ENCODE measurements at places on chromosomes 12 and 14.

DNA sequence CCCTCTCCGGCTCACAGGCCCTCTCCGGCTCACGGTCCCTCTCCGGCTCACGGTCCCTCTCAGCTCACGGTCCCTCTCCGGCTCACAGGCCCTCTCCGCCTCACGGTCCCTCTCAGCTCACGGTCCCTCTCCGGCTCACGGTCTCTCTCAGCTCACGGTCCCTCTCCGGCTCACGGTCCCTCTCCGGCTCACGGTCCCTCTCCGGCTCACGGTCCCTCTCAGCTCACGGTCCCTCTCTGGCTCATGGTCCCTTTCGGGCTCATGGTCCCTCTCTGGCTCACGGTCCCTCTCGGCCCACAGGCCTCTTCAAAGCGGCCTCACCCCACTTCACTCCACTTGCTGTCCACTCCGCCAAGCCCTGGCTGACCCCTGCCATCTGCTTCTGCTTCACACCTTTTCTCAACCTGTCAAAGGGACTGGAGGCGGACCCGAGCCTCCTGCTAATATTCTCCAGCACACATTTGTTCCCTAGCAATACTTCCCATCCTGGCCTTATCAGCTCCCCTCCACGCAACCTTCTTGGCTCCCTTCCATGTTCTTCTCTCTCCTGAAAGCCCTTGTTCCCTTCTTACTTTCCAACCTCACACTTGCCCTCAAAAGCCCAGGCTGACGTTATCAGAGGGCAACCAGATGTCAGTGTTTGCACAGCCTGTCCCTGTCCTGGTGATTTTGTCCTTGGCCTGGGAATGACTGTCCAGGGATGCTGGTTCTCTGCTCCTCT lies 176.7 kb downstream of the CALM1 start:
- no peak for DNase-seq

DNA sequence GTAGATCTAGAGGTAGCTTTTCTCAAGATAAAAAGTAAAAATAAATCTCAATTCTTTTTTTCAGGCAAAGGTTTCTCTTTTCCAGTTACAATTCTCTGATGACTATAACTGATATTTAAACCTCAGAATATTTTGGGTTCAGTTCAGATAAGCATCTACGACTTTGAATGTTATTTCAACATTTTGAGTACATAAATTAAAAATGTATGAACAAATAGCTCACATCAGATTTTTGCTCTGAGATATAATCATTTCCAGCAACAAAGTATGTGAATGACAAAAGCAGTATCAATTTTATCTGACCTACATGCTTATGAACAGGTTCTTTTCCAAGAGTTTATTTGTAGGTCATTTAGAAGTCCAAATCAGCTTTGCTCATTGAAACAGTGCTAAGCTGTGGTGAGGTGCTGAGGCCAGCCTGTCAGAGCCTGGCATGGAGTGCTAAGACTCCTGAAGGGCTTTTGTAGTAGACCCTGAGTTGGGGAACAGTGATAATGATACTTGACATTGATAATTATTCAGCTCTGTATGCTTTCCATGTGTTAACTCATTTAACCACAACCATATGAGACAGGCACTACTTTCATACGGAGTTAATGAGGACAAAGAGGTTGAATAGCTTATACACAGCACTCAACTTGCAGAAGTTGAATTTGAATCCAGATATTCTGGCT lies 205.0 kb upstream of the DCN start:
- no peak for DNase-seq

GRCh38 chr14:26304056-26304455 lies 293.8 kb downstream of the NOVA1 start:
- no peak for DNase-seq

DNA sequence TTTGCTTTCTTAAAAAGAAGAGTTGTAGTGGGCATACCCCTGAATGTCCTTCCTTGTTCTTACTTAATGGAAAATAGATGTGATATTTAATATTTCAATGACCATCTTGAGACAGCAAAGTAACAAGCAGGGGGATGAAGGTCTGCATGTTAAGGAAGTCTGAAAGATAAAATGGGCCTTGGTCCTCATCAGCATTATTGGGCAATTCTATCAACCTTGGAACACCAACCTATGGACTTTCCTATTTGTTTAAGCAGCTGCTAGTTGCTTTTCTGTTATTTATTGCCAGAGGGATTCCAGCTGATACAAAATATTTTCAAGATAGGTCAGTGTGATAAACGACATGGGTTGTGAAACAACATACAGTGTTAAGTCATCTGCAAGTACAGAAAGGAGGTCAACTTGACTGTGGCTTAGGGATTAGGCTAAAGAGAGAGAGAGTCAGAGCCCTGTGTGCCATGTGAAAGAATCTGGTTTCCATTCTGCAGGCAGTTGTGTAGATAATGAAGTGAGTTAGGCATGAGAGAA lies 16.4 kb upstream of the A2M start:
- DNase-seq, result no peak

- DNase-seq, result no peak
Measured at GRCh38 chr14:56694609-56695008, 115.0 kb downstream of the TMEM260 start.

DNA sequence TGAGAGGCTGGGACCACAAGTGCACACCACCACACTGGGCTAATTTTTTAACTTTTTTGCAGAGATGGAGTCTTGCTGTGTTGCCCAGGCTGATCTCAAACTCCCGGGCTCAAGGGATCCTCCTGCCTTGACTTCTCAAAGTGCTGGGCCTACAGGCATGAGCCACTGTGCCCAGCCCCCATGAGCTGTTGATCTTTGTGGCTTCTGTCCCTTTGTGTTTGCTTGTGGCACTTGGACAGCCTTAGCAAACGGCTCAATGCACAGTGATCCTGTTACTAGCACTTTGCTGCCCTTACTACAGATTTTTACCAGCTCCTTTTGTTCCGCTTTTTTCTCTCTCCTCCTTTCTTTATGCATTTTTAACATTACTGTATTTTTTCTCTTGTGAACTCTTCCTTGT lies 25.3 kb upstream of the EVL start:
- no peak for DNase-seq

DNA sequence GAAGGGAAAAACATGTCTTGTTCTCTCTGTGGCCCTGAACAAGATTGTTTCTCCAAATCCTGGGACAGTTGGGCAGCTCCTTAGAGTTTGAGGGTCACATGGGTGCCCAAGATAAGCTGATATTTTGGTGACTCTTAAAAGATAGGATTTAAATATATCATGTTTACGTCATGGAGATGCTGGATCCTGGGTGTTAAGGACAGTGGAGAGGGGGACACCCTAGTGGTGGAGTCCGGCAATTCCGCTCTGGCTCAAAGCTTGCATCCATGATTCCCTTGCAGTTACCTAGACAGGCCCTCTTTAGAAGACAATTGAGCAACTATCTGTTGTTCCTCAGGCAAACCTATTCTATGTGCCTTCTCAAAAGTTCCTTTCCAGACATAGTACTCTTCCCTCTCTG lies 101.8 kb downstream of the CMKLR1 start:
- DNase-seq, result no peak

GRCh38 chr12:124548854-124549378 lies 18.5 kb downstream of the NCOR2 start:
- DNase-seq, result no peak

DNA sequence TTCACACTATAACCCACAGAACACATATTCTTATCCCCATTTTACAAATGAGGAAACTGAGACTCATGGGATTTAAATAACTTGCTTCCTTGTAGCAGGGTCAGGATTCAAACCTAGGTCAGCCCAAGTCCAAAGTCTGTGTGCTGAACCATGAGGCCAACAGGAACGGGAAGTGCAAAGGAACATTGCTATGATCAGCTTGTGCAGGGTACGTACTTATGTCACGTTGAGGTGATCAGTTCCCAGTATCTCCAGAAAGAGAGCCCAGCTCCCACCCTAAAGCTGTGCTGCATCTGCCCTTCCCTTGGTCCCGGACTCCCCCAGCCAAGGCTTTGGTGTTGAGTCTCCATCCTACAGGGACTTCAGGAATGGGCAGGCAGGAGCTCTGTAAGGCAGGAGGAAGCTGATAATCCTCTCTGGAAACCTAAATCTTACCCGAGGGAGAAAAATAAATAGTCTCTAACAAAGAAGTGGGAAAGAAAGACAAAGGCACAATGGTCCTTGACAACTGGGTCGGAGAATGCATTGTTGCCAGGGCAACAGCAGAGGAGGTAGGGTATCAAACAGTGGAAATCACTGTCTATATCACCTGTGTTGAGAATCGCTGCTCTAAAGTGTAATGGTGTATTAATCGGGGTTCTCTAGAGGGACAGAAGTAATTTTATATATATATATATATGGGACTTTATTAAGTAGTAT lies 82.5 kb upstream of the FICD start:
- no peak for DNase-seq

GRCh38 chr12:48986720-48987291 lies 8.7 kb downstream of the WNT1 start:
- DNase-seq, result no peak

GRCh38 chr14:103509864-103510723 lies 12.5 kb downstream of the CKB start:
- DNase-seq, result no peak

DNA sequence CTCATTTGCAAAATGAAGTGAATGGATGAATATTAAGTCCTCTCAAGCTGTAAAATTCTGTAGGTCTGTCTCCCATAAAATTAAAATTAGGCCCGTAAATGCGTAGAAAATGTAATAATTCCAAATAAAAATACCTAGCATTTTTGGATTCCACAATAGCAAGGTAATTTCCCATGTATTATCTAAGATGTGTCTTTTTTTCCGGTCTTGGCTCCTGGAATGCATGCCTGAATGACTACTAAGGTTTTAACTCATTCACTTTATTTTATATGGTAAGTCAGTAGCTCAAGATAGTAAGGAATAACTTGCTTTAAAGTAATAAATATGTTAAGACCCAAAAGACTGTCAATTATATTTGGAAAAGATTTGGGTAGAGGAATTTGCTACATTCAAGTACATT lies 11.1 kb downstream of the TXNRD1 start:
- DNase-seq, result no peak

GRCh38 chr12:113330505-113330904 lies 4.4 kb downstream of the SLC8B1 start:
- DNase-seq, result no peak

DNA sequence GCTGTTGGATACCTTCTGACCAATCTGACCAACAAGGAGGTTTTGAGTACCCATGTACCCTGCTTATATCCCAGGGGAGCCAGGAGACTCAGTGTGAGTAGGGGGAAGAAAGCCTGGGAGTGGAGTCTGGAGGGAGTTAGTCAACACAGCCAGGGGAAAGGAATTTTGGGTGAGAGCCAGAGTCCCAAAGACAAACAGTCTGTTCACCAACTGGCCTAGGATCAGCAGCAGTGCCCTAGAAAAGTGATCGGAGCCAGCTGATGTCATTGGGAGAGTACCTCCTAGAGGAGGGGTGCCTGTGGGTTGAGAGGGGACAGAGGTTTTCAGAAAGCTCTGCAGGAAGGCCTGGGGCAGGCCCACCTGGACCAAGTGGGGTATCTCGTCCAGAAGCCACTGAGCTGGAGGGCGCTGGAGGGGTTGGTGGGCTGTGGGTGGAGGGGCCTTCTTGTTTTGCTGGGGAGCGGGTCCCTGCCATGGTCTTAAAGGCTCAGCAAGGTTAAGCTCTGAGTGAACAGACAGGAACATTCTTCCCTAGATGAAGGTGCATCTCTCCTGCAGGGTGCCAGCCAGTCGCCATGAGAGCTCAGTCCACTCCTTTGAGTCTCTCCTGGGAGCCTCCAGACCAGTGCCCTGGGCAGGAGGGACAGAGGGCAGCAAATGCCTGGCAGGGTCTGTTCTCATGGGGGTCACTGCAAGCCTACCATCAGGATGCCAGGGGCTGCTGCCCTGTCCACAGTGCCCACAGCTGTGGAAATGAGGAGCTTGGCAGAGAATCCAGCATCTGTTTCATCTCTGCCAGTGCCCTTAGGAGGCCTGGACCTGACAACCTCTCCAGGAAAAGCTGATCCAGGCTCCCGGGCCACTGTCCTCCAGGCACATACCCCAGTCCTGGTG lies 63.6 kb downstream of the CHGA start:
- DNase-seq, result no peak

GRCh38 chr12:110280392-110280778 lies 662 bp upstream of the ATP2A2 start:
- peak; percentile 49 for DNase-seq

GRCh38 chr12:19869413-19869812 lies 430.1 kb downstream of the AEBP2 start:
- no peak for DNase-seq

DNA sequence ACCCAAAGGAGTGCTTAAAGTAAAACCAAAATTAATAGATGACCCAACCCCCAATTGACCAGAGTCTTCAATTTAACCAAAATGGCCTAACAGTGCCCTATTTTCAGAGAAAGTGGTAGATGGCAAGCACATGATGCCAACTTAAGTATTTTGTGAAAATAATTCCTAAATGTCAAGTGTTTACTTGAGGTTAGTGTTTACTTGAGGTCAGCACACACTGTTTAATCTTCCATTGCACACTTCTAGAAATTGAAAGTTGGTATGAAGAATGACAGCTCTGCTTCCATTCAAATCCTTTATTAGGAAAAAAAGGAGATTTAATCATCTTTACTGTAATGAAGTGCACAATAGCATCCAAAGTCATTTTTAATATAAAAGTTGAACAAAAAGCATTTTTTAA lies 25.9 kb upstream of the CAND1 start:
- DNase-seq, result no peak

- no peak for DNase-seq
Measured at GRCh38 chr12:117966511-117966910, 2.3 kb downstream of the KSR2 start.

DNA sequence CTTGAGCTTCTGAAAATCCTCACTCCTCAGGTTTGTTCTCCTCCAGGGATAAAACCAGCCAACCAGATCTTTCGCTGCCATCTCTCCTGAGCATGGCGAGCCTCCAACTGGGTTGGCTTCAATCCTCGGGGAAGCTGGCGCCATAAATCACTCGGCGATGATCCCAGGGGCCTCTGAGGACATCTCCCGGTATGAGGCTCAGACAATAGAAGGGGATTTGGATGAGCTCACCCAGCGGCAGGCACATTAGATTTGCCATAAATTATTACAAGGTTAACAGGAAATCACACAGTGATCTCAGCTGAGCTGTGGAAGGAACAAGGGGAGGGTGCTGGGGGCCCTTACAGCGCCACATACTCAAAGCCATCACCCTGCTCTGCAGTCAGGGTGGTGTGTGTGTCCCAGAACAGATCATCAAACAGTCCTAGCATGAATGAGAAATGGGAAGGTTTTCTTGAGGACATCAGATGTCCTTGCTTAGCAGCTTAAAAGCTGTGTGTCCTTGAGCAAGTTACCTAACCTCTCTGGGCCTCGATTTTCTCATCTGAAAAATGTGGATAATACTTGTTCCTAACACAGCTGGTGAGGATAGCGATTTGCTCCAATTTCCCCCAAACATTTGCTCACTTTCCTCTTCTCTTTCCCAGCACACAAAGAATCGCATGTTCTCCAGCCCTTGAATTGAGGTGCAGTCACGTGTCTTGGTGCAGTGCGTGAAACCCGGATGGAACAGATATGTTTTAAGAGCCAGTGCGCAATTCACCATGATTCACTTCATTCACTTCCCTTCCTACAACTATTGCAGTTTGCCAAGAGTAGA lies 142.8 kb downstream of the SCARB1 start:
- DNase-seq, result no peak
